ENCODE measurements at places on chromosomes 3 and 15. TPM values are rescaled to one million over a fixed set of nuclear protein-coding genes. Genes with fewer than 3 reads are reported as not detected.

DNA sequence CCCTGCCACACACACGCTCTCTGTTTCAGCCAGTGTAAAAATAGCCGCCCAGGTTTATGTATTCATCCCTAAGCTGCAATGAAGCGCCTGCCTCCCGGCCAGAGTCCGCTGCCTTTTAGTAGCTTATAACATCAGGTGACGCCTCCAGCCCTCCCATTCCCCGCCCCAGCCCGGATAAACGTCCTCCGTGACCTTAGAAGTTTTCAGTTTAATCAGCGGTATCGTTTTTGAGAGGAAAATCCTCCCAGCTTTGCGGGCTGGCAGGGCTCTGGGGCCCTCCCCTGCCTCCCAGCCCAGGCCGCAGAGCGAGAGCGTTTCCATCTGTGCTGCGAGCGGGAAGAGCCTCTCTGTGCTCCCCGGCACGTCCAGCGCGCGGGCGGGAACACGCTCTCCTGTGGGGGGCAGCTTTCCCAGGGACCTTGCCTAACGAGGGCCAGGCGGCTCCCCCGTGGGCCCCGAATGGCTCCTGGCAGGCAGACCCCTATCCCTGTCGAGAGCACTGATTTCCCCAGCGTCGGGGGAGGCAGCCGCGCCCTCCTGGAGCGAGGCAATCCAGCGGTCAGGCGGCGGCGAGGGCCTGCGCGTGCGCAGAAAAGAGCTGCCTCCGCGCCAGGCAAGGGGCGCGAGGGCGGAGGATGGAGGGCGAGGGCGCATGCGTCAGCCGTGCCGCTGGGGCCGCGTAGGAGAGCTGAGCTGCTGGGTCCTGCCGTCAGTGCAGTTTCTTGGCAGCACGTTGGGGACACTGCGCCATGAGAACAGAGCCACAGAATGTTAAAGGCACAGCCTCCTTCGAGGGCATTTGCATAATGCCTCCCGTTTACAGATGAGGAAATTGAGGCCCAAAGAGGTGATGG, 71.1 kb downstream of the CCNL1 start:
- peak; percentile 95 for DNase-seq

GRCh38 chr3:140206196-140207040, 271.4 kb downstream of the CLSTN2 start:
- DNase-seq, result peak; percentile 71

GRCh38 chr3:54671511-54671910, 256.3 kb downstream of the LRTM1 start:
- DNase-seq, result peak; percentile 22

- peak; percentile 36 for DNase-seq
These were observed 69.8 kb upstream of the SPATA12 start for GRCh38 chr3:56990641-56991015.

- no peak for DNase-seq
These were observed 775.1 kb upstream of the CFAP20DC start for GRCh38 chr3:59824876-59825275.

- no peak for DNase-seq
These were observed 39.0 kb downstream of the PGPEP1L start for GRCh38 chr15:98968576-98968975.

- no peak for DNase-seq
These were observed 270.9 kb downstream of the TLE3 start for GRCh38 chr15:69826819-69827175.

DNA sequence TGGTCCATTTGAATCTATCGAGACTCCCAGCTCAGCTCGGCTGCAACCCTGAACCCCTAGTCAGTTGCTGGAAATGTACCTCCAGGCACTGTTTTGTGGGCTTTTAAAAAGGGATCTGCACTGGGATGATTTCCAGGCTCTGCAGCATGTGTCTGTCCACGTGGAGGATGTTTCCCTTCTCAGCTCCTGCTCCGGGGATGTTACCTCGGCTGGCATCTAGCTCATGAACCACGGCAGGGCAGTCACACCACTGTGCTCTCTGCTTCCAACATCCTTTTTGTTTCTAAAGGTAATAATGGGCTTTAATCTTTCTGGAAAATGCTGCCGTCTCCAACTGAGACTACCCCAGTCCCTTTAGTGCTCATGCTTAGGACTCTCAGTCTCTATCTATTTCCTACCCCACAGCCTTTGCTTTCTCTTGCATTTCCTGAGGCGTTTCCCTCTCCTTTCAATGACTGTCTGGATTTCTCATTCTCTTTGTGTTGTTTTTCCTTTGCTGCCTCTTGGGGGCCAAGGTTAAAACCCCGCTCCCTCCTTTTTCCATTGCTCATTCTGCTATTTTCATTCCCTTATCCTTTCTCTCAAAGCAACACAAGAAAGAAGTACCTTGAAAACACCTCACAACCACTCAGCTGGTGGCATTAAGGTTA, 42.9 kb upstream of the AKAP13 start:
- DNase-seq, result no peak

GRCh38 chr3:28916713-28917499, 364.0 kb upstream of the RBMS3 start:
- DNase-seq, result peak; percentile 84

- no peak for DNase-seq
These were observed 2.7 kb downstream of the TYRO3 start for GRCh38 chr15:41561777-41562145.

- no peak for DNase-seq
These were observed 26.3 kb downstream of the SRGAP3 start for GRCh38 chr3:9222956-9223639.

DNA sequence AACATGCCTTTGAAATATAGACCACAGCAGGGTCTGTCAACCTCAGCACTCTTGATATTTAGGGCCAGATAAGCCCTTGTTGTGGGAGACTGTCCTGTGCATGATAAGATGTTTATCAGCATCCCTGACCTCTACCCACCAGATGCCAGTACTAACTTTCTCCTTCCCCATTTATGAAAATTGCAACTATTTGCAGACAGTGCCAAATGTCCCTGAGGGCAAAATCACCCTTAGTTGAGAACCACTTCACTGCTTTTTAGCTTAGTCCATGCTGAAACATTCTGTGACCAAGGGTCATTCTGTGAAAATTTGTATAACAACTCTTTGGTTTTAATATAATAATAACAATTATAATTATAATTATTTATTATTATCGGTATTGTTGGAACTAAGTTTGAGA, 1032.4 kb downstream of the MCTP2 start:
- DNase-seq, result no peak

Gene CPEB1
- not detected for total RNA-seq

Data from stomach (tissue), 19 donors.